Omental fat pad (tissue), 4 donors: ENCODE measurements at places on chromosomes 7 and 10. TPM values are rescaled to one million over a fixed set of nuclear protein-coding genes. Genes with fewer than 3 reads are reported as not detected.

STOX1 gene
- total RNA-seq: 4.0 TPM

- no peak for DNase-seq
Observed at GRCh38 chr10:123391275-123392028, 237.2 kb downstream of the BUB3 start.

SPDYE5 gene
- total RNA-seq: not detected

GHRHR gene
- not detected for total RNA-seq

GRCh38 chr10:31171402-31172083 lies 139.9 kb upstream of the ZNF438 start:
- DNase-seq: no peak

FOXI2 gene
- not detected for total RNA-seq

NAPEPLD gene
- total RNA-seq: 6.3 TPM

GRCh38 chr7:17436126-17436525 lies 137.7 kb downstream of the AHR start:
- no peak for DNase-seq

DNA sequence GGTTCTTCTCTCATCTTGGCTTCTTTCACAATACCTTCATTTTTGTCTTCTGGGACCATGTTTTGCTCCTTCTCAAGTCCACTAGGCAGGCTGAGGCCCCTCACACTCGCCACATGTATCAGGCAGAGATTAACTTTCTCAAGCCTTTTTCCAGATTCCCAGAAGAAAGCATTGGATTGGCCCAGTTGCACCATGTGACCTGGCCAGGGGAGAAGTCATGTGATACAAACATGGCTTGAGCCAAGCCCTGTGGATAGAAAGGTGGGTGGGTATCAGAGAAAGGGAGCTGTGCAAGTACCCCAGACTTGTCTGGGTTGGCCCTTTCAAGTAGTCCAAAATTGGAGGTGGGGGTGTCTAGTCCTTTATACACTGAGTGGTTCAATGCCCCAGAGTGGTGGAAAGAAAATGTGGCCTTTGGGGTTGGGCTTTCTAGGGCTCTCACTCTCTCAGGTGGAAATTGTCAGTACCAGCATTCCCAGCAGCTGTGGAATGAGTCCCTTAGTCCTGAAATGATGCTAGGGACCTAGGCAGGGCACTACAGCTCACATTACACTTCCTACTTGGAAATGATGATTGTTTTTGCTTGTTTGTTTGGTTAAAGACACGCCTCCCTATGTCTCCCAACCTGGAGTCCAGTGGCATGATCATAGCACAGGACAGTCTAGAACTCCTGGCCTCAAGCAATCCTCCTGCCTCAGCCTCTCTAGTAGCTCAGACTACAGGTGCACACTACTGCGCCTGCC lies 36.9 kb upstream of the C10orf67 start:
- DNase-seq: no peak

KCNH2 gene
- total RNA-seq: 0.56 TPM

GRCh38 chr10:110672580-110672919 lies 28.4 kb downstream of the RBM20 start:
- DNase-seq: no peak

DNA sequence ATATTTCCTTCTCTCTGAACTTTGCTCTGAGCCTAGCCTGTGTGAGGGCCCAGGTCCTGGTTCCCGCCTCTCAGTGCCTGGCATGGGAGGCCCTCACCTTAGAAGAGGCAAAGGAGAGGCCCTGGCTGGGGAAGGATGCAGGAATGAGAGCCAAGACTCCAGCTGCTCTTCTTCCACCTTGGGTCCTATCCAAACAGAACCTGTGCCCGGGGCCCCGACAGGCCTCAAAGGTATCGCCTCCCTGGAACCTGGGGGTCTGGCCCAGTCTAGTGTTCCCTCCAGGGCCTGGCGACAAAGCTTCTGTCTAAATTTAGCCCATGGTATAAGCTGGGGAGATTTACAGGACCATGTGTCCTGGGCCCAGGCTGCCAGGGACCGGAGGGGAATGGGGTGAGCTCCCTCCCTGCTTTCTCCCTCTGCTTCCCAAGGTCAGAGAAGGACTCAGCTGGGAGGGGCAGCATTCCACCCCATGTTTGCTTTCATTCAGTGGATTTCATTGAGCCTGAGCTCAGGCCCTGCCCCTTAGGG lies 12.0 kb upstream of the CRHR2 start:
- DNase-seq: no peak

LHFPL3 gene
- total RNA-seq: not detected

HOXA9 gene
- total RNA-seq: 2.4 TPM

MMD2 gene
- total RNA-seq: not detected

GRCh38 chr7:49527182-49527581 lies 246.3 kb upstream of the VWC2 start:
- no peak for DNase-seq

DNA sequence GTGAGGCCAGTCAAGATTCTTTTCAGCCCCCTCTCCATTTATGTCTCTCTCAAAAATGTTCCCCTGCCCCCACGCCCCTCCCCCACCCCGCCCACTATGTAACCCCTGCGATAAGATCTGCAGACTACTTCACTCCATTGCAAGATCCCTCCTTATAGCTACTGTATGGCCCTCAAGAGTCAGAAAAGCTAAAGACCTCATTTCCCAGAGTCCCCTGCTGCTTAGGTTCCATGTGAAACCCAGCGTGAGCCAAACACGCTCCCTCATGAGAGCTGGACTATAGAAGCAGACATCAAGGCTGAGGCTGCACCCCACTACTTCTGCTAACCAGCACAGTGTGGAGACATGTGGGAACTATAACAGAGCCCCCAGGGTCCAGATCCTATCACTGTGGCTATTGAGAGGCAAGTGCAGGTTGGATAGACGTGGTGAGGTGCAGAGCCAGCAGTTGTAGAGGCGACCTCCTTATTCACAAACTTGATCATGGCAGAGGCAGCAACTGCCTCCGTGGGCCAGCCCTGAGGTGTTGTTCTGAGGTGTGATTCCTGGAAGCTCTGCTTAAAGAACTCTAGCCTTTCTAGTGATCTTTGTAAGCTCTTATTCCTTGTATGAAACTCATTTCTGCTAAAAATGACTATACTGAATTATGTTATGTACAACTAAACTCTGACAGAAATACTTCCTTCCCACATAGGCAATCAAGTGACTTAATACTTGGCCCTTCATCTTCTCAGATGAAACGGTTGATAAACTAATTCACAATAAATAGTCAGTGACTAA lies 117.0 kb upstream of the ARID5B start:
- no peak for DNase-seq
